ENCODE measurements at places on chromosomes 12 and 14.

DNA sequence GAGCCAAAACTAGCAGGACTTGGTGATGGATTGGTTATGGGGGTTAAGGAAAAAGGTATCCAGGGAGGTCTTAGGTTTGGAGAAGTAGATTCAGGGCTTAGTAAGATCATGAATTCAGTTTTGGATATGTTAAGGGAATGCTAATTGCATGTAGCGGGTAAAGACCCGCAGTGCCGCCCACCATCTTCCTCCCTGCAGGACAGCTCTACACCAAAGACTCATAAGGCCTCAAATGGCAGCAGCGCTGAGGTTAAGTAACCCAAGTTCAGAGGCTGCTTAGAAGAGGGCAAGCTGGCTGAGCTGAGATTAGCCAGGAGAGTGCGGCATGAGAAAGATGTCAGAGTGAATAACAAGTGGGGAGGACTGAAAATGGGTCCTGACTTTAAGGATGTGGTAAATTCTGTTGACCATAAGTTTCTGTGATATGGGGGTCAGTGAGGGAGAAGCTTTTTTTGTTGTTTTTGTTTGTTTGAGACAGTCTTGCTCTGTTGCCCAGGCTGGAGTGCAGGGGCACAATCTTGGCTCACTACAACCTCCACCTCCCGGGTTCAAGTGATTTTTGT is 26.2 kb downstream of the RAD9B start:
- DNase-seq, result no peak

- DNase-seq, result no peak
These were observed 29.2 kb downstream of the ATF7 start for GRCh38 chr12:53596920-53597363.

- DNase-seq, result no peak
These were observed 73.0 kb upstream of the ATF1 start for GRCh38 chr12:50690925-50691324.

DNA sequence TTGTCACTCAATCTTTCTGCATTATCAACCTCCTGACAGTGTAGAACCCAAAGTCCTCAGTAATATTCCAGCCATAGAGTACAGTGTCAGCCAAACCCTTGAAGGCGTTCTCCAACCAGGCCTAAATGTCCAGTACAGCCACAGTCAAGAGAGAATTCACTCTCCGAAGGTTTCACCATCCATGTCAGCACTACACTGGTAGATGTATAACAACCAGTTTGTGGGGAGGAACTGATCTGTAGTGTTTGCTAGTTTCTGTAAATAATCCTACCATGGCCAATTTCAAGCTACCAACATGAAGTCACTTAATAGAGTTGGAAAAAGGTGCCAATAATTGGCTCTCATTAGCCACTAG is 456 bp upstream of the MDP1 start:
- no peak for DNase-seq

GRCh38 chr14:73227812-73228781 is 9.2 kb upstream of the PAPLN start:
- no peak for DNase-seq
